GM12865 (cell line): ENCODE measurements at places on chromosomes 4 and X.

GRCh38 chr4:69485130-69485529 lies 10.6 kb downstream of the UGT2B4 start:
- no peak for DNase-seq

DNA sequence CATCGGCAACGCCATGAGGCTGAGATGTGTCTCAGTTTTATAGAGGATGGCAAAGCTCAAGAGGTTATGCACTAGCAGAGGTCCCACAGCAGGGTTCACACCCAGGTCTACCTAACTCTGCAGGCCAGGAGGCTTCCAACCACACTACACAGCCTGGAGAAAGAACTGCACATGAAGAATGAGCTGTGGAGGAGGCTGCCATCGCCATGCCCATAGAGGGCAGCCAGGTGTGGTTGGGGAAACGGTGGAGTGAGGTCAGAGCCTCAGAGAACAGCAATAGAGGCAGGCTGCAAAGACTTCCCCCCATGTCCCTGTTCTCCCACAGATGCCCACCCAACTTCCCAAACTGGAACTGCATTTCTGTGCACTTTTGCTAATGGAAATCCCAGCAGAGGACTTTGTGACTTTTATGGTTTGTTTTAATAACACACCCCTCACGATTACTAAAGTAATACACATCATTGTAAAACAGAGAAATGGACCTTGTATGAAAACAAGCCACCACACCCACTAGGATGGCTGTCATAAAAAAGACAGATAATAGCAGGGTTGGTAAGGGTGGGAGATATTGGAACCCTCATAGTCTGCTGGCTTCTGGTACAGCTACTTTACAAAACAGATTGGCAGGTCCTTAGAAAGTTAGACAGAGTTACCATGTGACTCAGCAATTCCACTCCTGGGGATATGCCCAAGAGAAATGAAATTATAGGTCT lies 58.9 kb upstream of the PROM1 start:
- DNase-seq = no peak

DNA sequence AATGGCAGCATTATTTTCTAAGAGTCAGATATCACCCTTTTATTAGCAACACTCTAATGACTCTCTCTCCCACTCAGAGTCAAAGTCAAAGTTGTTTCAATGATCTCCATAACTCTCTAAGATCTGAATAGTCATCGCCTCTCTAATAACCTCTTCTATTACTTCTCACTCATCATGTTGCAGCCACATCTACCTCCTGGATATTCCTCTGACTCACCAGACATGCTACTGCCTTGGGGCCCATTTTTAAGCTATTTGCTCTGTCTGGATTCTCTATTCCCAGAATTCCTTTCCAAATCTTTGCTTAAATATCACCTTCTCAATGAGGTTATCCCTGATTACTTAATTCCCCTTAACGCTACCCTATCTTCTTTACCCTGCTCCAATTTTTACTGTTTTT lies 391.8 kb upstream of the MAGEB16 start:
- no peak for DNase-seq

DNA sequence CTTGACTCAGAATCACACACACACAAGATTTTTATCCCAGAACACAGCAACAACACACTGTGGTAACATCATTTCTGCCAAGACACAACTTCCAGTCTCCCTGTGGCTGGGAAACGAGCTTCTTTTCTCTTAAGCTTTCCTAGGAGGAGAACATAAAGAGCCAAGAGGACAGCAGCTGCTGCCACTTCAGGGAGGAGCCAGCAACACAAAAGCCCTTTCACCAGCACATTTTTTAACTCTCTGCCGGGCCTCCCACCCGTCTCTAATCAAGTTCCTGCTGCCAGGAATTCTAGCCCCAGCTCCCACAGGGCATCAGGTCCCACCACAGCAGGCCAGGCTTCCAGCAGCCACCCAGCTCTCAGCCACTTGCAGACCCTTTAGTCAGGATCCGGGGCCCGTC lies 22.4 kb downstream of the FAT1 start:
- no peak for DNase-seq

DNA sequence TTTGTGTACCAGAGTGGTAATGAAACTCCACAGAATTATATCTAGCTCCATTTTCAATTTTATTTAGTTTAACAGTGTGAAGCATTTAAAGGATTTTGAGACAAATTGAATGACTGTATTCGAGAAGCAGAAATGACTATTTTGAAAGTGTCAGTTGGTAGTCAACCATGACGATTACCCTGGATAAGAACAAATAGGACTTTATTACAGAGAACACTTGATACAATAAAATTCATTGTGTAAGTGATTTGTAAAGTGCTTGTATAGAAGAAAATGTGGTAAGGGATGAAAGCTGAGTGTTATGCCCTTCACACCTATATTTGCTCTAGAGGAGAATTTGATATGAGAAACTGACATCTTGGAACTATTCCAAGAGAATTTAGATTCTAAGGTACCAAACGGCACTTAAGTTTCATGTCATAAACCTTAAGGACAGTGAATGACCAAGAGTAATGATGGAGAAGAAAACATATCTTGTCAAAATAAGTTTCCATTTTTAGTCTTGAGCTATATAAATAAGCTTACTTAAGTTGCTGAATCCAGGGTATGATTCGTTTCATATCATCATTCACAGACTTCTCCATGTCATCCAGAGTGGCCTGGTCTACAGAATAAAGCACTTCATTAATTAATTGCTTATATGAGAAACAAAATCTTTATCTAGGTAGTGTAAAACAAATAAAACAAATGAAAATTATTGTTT lies 34.6 kb downstream of the MED14 start:
- DNase-seq = peak; percentile 3

GRCh38 chr4:113537203-113537602 lies 224.3 kb downstream of the CAMK2D start:
- DNase-seq = no peak

DNA sequence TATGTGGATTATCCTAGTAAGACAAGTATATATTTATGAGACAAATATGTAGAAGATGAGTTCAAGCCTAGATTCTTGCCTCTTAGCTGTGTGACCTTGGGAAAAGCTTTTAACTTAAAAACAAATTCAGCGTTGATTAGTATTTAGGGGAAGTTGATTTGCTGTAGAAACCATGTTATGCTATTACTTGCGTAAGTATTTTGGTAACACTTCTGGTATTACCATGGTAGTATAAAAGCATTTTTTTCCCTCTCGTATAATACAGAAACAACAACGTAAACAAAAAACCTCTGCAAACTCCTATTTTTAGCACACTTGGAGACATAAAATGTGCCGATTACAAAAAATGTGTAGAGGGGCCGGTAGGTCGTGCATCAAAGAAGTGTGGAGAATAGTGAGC lies 33.2 kb downstream of the STAG2 start:
- DNase-seq = no peak

- no peak for DNase-seq
Observed at GRCh38 chrX:129818123-129818522, 25.6 kb downstream of the ZDHHC9 start.

DNA sequence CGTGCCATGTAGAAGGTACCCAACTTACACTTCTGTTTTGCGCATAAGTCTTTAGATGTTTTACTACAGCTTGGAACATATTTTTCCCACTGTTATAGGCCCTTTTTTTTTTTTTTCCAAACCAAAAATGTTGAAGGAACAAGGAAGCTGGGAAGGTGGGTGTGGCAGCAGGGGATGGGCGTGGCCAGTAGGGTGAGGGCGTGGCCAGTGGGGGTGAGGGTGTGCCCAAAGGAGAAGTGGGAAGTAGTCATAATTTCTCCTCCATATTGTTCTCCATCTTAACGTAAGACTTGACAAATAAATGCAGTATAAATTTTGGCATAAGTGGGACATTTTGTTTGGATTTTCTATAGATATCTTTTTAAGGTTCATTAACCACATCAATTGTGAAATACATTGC lies 30.4 kb downstream of the CLDN22 start:
- DNase-seq = no peak

DNA sequence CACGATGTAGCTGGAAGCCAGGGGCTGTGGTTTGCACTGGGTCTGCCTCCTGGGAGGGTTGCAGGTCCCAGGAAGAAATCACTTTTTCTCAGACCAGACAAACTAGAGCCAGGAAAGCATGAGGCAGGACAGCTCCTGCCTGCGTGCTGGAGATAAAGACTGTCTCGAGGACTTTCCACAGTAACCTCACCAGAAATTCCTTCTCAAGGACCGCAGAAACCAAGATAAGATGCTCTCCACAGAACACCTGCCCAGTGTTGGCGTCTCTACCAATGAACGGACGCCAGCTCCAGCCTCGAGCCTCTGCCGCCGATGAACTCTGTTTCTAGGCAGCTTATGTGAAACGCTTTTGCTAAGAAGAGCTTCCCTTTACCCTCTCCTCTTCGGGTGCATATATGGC lies 76.9 kb upstream of the AFAP1 start:
- no peak for DNase-seq

- DNase-seq = no peak
Observed at GRCh38 chrX:41313419-41313818, 20.5 kb upstream of the DDX3X start.

DNA sequence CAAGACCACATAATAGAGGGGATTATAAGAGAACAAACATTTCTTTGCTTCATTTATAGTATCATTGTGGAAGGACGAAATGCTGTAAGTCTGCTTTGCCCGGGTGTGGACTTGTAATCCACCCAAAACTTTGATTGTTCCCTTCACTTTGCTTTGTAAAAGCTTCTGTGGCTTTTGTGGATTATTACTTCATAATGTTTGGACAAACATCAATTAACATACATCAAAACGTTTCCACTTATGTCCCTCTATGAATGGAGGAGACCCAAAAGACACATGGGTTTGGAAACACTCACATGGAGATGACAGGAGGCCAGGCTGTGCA lies 415.4 kb downstream of the SPRY1 start:
- no peak for DNase-seq

GRCh38 chr4:42750091-42750490 lies 93.2 kb upstream of the ATP8A1 start:
- DNase-seq = peak; percentile 54

GRCh38 chr4:155062948-155063347 lies 145.5 kb upstream of the NPY2R start:
- DNase-seq = no peak

DNA sequence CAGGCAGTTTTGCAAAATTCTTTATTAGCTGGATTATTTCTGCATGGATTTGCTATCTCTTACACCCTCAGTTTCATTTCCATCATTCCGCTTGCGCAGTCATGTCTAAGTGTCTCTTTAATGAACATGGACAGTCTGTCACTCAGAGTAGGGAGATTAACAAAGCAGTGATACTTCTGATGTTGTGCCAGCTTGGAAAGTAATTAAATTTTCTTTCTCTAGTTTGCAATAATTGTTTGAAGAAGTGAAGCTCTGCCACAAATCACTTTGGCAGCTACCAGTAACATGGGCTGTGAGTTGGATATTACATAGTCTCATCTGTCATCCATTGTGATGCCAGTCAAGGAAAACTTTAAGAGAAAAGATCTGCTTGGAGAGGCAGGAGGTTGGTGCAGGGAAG lies 324.8 kb upstream of the NWD2 start:
- no peak for DNase-seq

DNA sequence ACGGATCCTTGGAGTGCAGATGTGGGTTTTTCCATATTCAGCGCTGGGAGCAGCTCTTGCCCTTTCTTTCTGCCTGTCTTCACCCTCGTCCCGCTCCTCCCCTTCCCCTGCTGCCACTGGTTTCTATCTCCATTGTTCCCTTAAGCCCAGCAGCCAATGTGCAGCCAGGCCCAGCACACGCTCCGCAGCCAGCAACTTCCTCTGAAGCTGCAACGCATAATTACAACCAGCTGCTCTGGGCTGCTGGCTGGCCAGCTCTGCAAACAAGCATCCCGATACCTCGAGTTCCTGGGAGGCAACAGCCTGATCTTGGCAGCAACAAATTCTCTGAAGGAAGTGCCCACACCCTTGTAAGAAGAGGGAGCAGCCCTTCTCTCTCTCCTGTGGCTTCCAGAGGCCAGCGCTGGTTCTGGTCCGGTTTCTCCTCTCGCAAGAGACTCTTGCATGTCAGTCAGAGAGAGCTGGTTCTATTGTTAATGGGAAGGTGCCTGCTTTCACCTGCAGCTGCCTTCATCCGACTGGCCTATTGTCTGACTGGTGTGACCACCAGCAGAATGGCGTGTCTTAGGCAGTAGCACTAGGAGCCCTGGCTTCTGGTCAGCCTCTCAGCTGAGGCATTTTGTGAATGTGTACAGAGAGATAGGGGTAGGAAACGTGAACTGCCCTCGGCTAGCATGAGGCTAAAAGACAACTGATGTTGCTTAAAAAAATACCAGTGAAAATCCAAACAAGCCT lies 83.8 kb upstream of the MAML3 start:
- DNase-seq = no peak

DNA sequence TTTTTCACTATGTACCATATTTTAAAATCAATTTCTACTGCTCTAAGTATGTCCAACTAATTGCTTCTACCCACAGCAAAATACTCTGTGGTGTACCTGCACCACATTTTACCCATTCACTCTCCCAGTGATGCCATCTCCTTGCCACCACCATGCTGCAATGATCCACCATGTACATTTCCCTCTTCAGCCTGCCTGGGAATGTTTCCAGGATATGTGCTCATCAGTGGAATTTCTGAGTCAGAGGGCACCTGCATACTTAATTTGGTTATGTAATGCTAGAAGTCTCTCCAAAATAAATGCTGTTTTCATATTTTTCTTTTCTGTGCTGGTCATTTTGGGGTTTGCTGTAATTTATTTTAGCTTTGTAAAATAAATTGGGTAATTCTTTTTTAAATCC lies 33.2 kb upstream of the OCIAD2 start:
- DNase-seq = no peak

- DNase-seq = no peak
Observed at GRCh38 chr4:169128902-169129301, 118.8 kb upstream of the CBR4 start.

DNA sequence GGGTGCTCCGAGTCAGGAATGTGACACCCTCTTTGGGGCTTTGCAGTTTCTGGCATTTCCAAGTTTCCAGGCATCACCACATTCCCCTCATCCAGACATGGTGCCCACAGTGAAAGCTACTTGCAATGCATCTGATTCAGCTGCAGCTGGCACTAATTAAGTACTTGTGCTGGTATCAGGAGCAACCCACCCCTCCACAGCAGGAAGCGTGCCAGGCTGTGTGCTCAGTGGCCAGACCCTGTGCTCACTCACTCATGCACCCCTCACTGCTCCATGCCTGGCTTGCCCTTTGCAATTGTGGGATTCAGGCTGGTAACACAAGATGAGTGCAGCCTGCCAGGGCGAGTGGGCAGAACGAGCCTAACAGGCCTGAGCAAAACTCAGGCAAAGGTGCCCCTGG lies 271.2 kb downstream of the EPHA5 start:
- DNase-seq = no peak

DNA sequence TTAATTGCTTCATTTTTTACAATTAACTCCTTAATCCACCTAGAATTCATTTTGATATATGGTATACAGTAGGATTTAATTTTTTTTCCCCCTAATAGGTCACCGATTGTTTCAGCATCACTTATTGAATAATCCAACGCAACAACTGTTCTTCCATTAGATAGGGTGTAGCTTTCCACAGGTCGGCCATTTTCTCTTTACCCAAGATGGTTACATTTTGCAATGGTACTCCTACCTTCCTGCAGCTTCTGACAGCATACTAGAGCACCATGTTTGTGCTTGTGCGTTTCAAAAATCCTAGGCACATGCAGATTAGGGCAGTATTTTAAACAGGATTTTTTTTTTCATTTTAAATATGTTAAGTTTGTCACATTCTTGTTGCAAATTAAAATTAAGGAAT lies 2.3 kb downstream of the LINC00632 start:
- DNase-seq = no peak
